ENCODE measurements at places on chromosomes 3 and 15. TPM values are rescaled to one million over a fixed set of nuclear protein-coding genes. Genes with fewer than 3 reads are reported as not detected.

The CILP gene
- 43.7 TPM for total RNA-seq

The CCDC12 gene
- total RNA-seq: 14.3 TPM

The DRD3 gene
- total RNA-seq: not detected

The BNC1 gene
- 0.27 TPM for total RNA-seq

The MAGI1 gene
- 40.8 TPM for total RNA-seq

The FILIP1L gene
- total RNA-seq: 113 TPM

The C3orf85 gene
- total RNA-seq: not detected

The TMEM158 gene
- total RNA-seq: 3.1 TPM

The REC114 gene
- total RNA-seq: not detected

The QARS1 gene
- total RNA-seq: 148 TPM

The SUCNR1 gene
- total RNA-seq: 0.13 TPM

GRCh38 chr15:92947071-92947730, 47.1 kb downstream of the CHD2 start:
- peaks cover 15% of the 10 kb centered on the region for H3K4me1 ChIP-seq
- H3K27ac ChIP-seq: no peak overlapping the region
- ATAC-seq: no peak
- no peaks in the 10 kb centered on the region for H3K27me3 ChIP-seq

GRCh38 chr15:48636511-48636910, 9.0 kb downstream of the FBN1 start:
- no peak overlapping the region for H3K4me3 ChIP-seq
- no peak for ATAC-seq
- H3K36me3 ChIP-seq: no peaks in the 10 kb centered on the region
- H3K27ac ChIP-seq: no peak overlapping the region
- H3K4me1 ChIP-seq: peaks cover 21% of the 10 kb centered on the region

GRCh38 chr3:114058646-114059045, 2.1 kb downstream of the QTRT2 start:
- no peaks in the 10 kb centered on the region for H3K36me3 ChIP-seq
- H3K27ac ChIP-seq: no peak overlapping the region
- H3K27me3 ChIP-seq: no peaks in the 10 kb centered on the region

GRCh38 chr15:42374810-42375209, 15.5 kb downstream of the CAPN3 start:
- no peak overlapping the region for H3K27ac ChIP-seq
- no peaks in the 10 kb centered on the region for H3K27me3 ChIP-seq
- H3K4me1 ChIP-seq: no peaks in the 10 kb centered on the region
- no peaks in the 10 kb centered on the region for H3K36me3 ChIP-seq
- no peak overlapping the region for H3K4me3 ChIP-seq

GRCh38 chr3:174322789-174323188, 536.3 kb upstream of the NAALADL2 start:
- H3K4me3 ChIP-seq: no peak overlapping the region
- no peaks in the 10 kb centered on the region for H3K27me3 ChIP-seq
- H3K4me1 ChIP-seq: no peaks in the 10 kb centered on the region
- no peaks in the 10 kb centered on the region for H3K36me3 ChIP-seq
- ATAC-seq: no peak

DNA sequence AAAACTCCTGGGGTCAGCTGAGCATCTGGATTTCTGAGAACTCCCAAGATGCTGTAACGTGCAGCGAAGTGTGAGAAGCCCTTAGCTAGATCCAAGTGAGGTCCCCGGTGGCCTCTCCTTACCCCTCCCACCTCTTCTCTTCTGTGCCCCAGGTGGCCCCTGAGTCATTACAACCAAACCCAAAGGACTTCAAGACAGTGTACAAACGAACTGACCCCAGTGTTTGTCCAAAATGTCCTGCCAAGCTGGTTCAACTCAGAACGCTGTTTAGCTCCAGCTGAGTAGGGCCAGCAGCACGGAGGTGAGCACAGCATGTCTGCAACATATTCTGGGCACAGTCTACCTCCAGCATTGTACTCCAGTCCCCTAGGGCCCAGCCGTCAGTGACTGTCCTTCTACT, 73.9 kb upstream of the OXTR start:
- no peak for ATAC-seq
- no peaks in the 10 kb centered on the region for H3K4me1 ChIP-seq
- no peak overlapping the region for H3K4me3 ChIP-seq
- H3K36me3 ChIP-seq: no peaks in the 10 kb centered on the region
- no peaks in the 10 kb centered on the region for H3K27me3 ChIP-seq

GRCh38 chr15:98700519-98700918, 52.2 kb downstream of the IGF1R start:
- H3K36me3 ChIP-seq: no peaks in the 10 kb centered on the region
- peaks cover 20% of the 10 kb centered on the region for H3K4me1 ChIP-seq
- no peak overlapping the region for H3K27ac ChIP-seq
- H3K4me3 ChIP-seq: no peak overlapping the region
- H3K27me3 ChIP-seq: no peaks in the 10 kb centered on the region

DNA sequence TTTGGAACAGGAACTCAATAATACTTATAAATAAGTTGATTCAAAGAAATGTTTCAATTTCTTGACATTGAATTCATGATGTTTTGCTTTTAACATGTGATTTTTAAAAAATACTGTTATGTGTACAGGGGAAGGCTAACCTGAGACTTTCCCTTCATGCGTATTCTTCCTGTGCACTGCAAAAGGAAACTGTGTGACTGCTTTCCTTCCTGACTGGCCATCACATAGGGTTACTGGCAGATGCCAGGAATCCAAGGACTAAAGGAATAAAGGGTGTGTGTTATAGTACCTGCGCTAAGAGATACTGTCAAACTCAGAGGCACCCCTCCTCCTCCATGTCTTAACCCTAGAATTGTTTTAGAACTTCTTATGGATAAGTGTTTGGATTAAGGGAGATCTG, 236.0 kb downstream of the UBE2E2 start:
- no peak overlapping the region for H3K27ac ChIP-seq
- no peaks in the 10 kb centered on the region for H3K36me3 ChIP-seq
- H3K4me3 ChIP-seq: no peak overlapping the region
- no peaks in the 10 kb centered on the region for H3K27me3 ChIP-seq
- peaks cover 6% of the 10 kb centered on the region for H3K4me1 ChIP-seq

GRCh38 chr3:188390343-188390718, 236.4 kb downstream of the LPP start:
- ATAC-seq: no peak
- H3K36me3 ChIP-seq: no peaks in the 10 kb centered on the region

DNA sequence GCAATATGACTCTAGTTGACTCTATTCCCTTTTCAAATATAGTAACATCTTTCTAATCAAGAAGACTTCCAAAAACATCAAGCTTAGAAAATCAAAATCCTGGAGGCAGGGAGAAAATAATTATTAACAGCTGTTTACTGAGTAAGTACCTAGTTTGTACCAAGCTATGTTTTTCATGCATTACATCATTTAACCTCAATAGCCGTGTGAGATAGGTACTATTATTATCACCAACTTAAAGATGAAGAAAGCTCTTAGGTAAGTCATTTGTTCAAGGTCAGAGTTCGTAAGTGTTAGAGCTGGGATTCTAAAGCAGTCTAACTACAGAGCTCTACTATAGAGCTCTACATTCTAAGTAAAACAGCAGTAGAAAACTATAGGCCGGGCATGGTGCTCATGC, 41.6 kb downstream of the GSK3B start:
- H3K27ac ChIP-seq: no peak overlapping the region
- H3K36me3 ChIP-seq: no peaks in the 10 kb centered on the region
- peaks cover 16% of the 10 kb centered on the region for H3K4me1 ChIP-seq
- H3K4me3 ChIP-seq: no peak overlapping the region

All from gastroesophageal sphincter (tissue), 4 donors.